ENCODE measurements at places on chromosomes 13 and 19.

- DNase-seq = no peak
These were observed 51.5 kb downstream of the RASA3 start for GRCh38 chr13:114080739-114081561.

- DNase-seq = no peak
These were observed 12.1 kb downstream of the KLHL26 start for GRCh38 chr19:18648973-18649315.

- DNase-seq = no peak
These were observed 566.3 kb downstream of the UQCRFS1 start for GRCh38 chr19:28646629-28647028.

- DNase-seq = no peak
These were observed 6.7 kb upstream of the FFAR1 start for GRCh38 chr19:35341006-35341405.

DNA sequence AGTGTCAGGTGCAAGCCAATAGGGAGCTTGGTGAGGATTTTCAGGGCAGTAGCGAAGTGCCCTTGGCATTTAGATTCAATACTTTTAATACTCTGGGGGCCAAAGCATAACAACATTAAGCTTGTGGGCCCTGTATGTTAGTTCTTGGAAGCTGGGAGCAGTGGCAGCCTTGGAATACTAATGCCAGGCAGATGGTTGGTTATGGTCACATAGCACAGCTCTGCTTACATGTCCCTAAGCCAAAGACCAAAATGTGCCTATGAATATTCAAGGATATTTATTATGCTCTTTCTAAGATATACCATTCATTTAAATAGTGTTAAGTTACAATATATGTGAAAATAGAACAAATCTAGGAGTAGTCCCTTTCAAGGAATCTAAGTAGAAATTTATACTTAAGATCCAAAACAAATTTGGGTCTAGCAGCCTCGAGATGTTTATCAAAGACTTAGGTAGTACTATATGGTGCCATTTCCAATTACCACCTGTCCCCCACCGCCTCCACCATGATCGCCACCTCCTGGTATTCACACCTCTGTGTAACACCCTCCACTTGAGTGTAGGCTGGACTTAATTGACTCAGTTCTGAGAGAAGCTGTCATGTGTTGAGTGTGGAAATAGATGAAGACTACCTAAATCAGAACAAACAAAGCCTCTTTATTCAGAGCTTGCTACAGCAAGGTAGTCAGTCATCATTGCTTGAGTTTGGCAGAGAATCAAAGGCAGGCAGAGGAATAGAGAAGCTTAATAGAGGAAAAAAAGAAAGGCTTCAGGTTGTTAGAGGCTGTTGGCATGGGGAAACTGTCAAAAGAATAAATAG is 261.0 kb downstream of the GPC5 start:
- peak; percentile 10 for DNase-seq

GRCh38 chr13:44410328-44410859 is 36.8 kb downstream of the SERP2 start:
- no peak for DNase-seq

- no peak for DNase-seq
These were observed 45.8 kb downstream of the RUBCNL start for GRCh38 chr13:46341112-46341711.

GRCh38 chr19:48950830-48951519 is 3.7 kb upstream of the BAX start:
- no peak for DNase-seq

DNA sequence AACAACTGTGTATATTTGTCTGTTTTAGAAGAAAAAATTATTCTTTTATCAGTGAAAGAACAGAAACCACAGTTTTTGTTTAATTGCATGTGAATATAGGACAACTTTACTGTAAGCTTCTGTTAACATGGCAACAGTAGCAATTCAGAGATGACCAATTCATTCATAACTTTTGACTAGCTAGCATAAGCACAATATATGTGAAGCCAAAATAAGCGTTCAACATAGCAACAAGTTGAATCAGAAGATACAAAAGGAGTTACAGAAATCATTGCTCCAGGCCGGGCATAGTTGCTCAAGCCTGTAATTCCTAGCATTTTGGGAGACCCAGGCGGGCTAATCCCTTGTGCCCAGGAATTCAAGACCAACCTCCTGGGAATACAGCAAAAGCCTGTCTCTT is 197.1 kb upstream of the GPC6 start:
- no peak for DNase-seq

GRCh38 chr13:49655906-49656305 is 27.6 kb downstream of the ARL11 start:
- DNase-seq = no peak

- no peak for DNase-seq
These were observed 36.2 kb downstream of the AMER2 start for GRCh38 chr13:25135896-25136295.

- DNase-seq = no peak
These were observed 11.5 kb downstream of the IGSF23 start for GRCh38 chr19:44624840-44625354.

- no peak for DNase-seq
These were observed 41.6 kb upstream of the C1QTNF9 start for GRCh38 chr13:24267801-24268200.

DNA sequence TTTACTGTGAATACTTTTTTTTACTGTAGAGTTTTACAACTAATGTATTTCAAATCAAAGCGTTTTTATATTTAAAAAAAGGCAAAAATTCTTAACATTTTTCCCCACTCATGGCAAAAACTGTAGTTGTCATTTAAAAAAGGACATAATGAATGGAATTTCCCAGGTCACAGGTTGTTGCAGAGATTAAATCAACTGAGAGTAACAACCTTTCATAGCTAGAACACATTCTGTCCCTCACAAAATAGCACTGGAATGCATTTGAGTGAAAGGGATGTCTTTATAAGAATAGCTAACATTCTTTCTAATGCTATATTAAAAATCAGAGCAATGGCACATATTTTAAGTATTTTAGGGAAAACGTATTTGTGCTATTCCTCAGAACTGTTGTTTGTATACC is 1393.3 kb upstream of the ATXN8OS start:
- DNase-seq = no peak

GRCh38 chr13:78592584-78592983 is 10.8 kb downstream of the POU4F1 start:
- DNase-seq = no peak

GRCh38 chr19:873084-873483 is 13.6 kb downstream of the CFD start:
- DNase-seq = no peak

- DNase-seq = no peak
These were observed 752 bp downstream of the PDCD5 start for GRCh38 chr19:32581705-32582179.
